Progenitor cell of endocrine pancreas (in vitro differentiated cells): ENCODE measurements at places on chromosomes 2 and 18.

- no peak for DNase-seq
Observed at GRCh38 chr2:27010139-27010538, 22.6 kb upstream of the TMEM214 start.

DNA sequence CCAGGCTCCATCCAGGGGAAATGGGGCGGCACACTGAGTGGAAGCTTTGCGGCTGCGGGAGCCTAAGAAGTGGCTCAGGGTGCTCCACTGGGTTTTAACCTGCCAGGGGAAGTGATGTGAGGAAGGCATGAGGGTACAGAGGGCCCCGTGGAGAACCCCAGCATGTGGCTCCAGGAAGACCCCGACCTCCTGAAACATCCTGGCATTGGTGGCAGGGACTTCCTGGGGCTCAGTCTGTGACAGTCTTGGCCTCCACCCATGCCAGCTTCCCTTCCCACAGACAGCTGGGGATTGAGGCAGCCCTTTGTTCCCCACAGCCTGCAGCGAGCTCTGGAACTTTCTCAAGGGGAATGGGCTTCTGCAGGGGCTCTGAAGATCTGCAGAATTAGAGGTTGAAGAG lies 146.6 kb downstream of the TNS1 start:
- no peak for DNase-seq

GRCh38 chr2:120540719-120541552 lies 194.7 kb upstream of the GLI2 start:
- no peak for DNase-seq

DNA sequence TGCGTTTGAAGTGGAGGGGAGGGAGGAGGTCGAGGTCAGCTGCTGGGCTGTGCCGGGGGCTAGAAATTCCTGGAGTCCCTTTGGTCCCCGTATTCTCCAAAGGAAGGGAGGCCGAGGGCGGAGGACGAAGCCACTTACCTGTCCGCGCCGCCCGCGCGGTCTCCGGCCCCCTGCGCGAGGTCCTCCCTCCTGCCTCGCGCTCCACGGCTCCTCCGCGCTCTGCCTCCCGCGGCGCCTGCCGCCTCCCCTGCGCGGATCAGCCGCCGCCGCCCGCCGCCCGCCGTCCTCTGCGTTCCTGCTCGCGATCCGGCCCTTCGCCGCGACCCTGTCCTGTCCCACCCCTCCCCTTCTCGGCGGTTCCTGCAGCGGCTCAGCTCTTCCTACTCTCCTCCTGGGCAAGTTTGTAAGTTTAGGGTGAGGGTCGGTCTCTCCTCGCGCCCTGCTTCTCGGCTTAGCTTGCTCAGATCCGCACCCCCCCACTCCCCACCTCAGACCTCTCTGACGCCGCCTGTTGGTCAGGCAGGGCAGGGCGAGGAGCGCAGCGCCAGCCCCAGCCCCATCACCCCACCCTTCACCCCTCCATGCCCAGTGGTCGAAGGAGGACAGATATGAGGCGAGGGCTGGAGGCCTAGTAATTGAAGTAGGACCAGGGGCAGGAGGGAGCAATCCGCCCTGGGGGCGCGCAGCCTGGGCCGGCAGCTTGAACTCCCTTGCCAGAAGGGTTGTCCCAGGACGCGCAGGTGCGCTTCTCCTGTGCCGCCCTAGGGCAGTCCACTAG lies 9.7 kb upstream of the SKOR2 start:
- DNase-seq: no peak

DNA sequence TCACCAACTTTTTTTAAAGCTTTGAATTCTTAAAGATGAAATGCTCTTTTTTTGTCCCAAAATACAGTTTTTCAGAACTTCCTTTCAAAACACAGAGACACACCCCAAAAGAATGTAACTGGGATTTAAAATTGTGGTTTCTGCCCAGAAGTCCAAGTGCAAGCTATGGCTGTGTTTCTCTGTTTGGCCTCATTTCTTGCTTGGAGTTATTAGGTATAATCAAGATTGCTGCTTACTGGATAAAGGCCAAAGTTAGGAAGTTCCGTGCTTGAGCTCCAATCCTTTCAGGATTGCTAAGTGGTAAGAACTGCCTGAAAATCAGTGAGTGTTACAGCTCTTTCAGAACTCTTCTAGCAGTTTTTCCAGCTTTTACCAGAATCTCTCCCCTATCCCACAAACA lies 16.9 kb downstream of the ZBTB7C start:
- DNase-seq: no peak

DNA sequence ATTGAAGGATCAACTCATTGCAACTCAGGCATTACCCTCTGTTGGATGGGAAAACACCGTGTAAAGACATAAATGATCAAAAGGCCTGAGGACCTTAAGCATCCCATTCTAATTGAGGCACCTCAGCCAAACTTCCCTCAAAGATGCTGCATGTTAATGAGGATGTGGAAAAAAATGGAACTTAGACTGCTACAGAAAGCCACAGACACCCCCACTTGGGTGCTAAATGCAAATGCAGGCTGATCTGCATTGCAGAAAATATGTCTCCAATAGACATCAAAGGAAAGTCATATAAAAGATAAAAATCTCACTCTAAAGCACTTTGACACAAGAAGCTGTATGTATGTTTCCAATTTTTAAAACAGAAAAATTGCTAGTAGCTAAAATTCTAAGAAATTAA lies 504.7 kb downstream of the KCNJ3 start:
- DNase-seq: no peak

DNA sequence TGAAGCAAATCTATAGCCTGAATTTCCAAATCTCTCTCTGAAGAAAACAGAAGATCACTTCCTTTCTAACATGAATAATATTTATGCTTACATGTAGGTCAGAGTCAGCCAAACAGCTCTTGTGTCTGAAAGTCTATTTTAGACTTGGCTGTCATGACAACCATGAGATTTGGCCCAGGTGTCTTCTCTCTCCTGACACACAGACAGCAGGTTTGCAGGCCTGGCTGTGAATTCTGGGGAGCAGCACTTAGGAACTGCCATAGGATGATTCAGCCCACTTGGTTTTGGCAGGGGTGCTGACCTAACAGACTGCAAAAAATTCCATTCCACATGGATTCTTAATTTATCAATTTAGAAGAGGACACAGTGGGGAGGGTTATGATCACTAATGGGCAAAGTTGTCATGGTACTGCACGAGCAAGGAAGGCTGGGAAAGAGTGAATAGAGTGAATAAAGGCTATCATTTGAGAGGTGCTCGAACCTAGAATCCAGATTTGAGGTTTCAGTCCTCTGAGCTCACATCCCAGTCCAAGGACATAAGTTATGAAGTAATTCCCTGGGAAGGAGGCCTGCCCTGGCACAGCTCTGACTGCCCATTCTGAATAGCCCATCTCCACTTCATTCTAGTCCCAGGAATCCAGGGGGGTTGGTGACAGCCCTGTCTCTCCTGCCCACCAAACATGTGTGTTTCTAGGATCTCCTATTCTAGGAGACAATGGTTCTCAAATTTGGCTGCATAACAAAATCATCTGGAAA lies 453.9 kb upstream of the TRIB2 start:
- DNase-seq: no peak

DNA sequence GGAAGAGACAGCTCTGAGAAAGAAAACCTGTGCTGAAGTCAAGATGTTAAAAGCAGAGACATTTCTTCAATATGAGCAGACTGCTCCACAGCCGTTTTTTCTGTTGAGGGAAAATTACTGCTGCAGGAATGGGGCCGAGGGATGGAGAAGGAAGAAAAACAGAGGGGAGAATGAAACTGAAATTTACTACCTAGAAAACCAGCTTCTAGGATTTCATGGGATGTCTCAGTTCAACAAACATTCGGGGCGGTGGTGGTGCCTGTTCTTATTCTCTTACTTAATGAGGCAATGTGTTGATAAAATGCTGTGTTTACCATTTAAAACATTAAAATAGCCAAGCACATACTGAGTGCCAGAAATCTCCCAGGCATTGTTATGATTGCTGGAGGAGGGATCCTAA lies 557.1 kb upstream of the MEX3C start:
- no peak for DNase-seq
